ENCODE measurements at places on chromosomes 2 and 18. TPM values are rescaled to one million over a fixed set of nuclear protein-coding genes. Genes with fewer than 3 reads are reported as not detected.

The CNGA3 gene
- polyA plus RNA-seq, result 0.30 TPM

The REG3A gene
- polyA plus RNA-seq, result not detected

DNA sequence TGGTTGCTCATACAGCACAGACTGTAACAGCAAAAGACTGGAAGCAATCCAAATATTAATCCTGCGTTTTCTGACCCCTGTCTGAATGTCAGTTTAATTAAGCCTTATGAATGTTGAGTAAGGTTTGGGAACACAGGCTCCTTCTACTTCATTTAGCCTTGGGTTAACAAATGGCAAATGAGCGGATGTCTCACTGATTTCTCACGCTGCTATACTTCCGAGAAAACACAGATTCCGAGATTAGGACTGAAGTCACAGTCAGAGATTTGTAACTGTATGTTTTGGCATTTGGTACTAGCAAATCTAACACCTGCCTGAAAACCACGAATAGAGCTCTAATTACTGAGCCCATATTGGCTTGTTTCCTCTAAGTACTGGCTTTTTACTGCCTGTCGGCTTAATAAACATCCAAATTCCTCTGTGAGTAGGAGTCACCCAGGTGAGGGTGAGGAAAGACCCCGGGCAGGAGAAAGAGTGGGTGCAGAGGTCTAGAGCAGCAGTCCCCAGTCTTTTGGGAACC lies 10.6 kb downstream of the MC5R start:
- no peaks in the 10 kb centered on the region for H3K27me3 ChIP-seq
- DNase-seq, result no peak
- H3K27ac ChIP-seq, result no peak overlapping the region
- H3K36me3 ChIP-seq, result no peaks in the 10 kb centered on the region
- H3K4me3 ChIP-seq, result no peak overlapping the region
- H3K4me1 ChIP-seq, result no peaks in the 10 kb centered on the region

GRCh38 chr18:36316246-36316645 lies 18.7 kb downstream of the FHOD3 start:
- H3K4me1 ChIP-seq, result peaks cover 39% of the 10 kb centered on the region
- no peaks in the 10 kb centered on the region for H3K36me3 ChIP-seq
- no peak overlapping the region for H3K4me3 ChIP-seq

The EMILIN1 gene
- polyA plus RNA-seq, result 65.0 TPM

DNA sequence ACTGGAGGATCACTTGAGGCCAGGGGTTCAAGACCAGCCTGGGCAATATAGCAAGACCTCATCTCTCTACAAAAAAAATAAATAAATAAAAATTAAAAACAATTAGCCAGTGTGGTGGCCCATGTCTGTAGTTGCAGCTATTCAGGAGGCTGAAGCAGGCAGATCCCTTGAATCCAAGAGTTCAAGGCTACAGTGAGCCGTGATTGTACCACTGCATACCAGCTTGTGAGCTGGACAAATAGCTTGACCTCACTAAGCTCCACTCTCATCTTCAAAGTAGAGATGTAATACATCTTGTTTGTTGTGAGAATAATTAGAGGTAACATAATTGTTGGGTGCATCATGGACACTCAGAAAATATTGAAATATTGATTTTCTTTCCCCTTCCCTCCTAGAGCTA lies 31.1 kb upstream of the MAPRE2 start:
- no peak overlapping the region for H3K27ac ChIP-seq
- no peaks in the 10 kb centered on the region for H3K4me1 ChIP-seq
- H3K36me3 ChIP-seq, result no peaks in the 10 kb centered on the region

DNA sequence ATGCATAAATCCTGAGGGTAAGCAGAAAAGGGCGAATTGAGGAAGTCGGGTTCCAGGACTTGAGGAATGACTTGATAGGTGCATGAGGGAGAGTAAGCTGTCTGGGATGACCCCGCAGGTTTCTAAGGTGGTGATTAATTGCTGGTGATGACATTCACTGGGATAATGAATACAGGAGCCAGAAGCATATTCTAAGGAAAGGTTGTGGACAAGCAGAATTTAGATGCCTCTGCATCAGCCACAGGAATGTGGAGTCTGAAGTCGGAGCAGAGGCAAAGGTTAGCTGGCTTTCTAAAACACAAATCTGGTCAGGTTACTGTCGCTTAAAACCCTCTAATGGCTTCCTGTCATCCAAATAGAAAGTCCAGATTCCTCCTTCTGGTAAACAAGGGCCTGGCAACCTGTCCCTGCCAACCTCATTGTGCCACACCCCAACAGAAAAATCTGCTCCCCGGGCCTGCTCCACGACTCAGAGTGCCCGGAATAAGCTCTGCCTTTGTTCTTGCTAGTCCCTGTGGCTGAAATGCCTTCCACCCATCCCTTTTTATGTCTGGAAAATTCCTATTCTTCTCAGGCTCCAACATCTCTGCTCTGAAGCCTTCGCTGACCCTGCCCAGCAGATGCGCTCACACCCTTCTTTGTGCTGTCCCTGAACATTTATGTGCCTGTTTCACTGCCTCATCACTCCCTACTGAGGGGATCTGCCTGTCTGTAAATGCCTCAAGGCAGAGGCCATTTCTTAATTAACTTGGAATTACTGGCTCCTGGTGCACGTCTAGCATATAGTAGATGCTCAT lies 11.3 kb upstream of the TMEM214 start:
- peak; percentile 42 for DNase-seq
- no peaks in the 10 kb centered on the region for H3K36me3 ChIP-seq
- H3K27ac ChIP-seq, result no peak overlapping the region
- H3K4me3 ChIP-seq, result no peak overlapping the region
- no peaks in the 10 kb centered on the region for H3K27me3 ChIP-seq

The ADRA2B gene
- polyA plus RNA-seq, result not detected

DNA sequence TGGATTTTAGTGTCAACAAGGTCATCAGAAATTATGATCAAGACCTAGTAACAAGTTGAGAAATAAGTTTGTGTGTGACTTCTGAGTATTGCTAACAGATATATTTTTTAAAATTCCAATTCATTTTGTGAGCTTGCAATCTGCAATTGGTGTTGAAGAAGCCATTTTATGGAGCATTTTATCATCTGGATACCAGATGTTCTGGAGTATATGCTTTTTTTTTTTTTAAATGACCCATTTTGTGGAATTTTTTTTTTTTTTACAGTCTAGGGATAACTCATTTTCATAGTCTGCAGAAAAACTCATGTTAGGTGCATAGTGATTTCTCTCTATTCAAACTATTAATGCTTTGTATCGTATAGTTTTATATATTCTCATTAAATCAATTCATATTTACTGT lies 12.6 kb downstream of the QPCT start:
- H3K36me3 ChIP-seq, result no peaks in the 10 kb centered on the region
- DNase-seq, result peak; percentile 49
- peaks cover 17% of the 10 kb centered on the region for H3K4me1 ChIP-seq
- no peak overlapping the region for H3K4me3 ChIP-seq

- H3K4me3 ChIP-seq, result peak overlapping the region; percentile 76
- no peaks in the 10 kb centered on the region for H3K36me3 ChIP-seq
- H3K27ac ChIP-seq, result no peak overlapping the region
- no peaks in the 10 kb centered on the region for H3K27me3 ChIP-seq
- no peaks in the 10 kb centered on the region for H3K4me1 ChIP-seq
These were observed 679 bp downstream of the RNF144A start for GRCh38 chr2:6917761-6918421.

The NYAP2 gene
- not detected for polyA plus RNA-seq

The R3HDM1 gene
- 18.9 TPM for polyA plus RNA-seq

The CCDC85A gene
- polyA plus RNA-seq, result 1.6 TPM

The EDAR gene
- polyA plus RNA-seq, result not detected

GRCh38 chr18:48193521-48194492 lies 215.4 kb downstream of the ZBTB7C start:
- no peak overlapping the region for H3K27ac ChIP-seq
- no peaks in the 10 kb centered on the region for H3K36me3 ChIP-seq
- peak; percentile 26 for DNase-seq
- H3K27me3 ChIP-seq, result no peaks in the 10 kb centered on the region
- H3K4me3 ChIP-seq, result no peak overlapping the region

The TFPI gene
- polyA plus RNA-seq, result 62.0 TPM

DNA sequence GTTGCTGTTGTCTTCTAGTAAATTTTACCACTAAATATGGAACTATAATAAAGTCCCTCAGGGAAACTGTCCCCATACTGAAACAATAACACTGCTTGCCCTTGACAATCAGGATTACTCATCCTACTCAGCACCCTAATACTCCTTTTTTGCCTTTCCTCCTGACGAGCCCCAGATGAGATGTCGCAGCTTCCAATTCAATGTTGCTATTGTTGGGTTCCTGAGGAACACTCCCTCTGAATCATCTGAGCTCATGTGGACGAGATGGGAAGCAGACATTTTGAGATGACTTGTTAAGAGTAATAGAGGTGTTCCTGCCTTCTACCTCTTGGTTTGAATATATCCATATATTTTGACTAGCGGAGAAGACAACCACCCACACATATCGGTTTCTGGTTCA lies 187.8 kb upstream of the FAM98A start:
- DNase-seq, result peak; percentile 25
- H3K36me3 ChIP-seq, result no peaks in the 10 kb centered on the region
- no peaks in the 10 kb centered on the region for H3K27me3 ChIP-seq
- H3K4me1 ChIP-seq, result peaks cover 24% of the 10 kb centered on the region
- H3K27ac ChIP-seq, result no peak overlapping the region
- H3K4me3 ChIP-seq, result no peak overlapping the region

GRCh38 chr2:204667990-204668389 lies 122.7 kb downstream of the PARD3B start:
- no peak for DNase-seq
- no peak overlapping the region for H3K4me3 ChIP-seq
- no peak overlapping the region for H3K27ac ChIP-seq

DNA sequence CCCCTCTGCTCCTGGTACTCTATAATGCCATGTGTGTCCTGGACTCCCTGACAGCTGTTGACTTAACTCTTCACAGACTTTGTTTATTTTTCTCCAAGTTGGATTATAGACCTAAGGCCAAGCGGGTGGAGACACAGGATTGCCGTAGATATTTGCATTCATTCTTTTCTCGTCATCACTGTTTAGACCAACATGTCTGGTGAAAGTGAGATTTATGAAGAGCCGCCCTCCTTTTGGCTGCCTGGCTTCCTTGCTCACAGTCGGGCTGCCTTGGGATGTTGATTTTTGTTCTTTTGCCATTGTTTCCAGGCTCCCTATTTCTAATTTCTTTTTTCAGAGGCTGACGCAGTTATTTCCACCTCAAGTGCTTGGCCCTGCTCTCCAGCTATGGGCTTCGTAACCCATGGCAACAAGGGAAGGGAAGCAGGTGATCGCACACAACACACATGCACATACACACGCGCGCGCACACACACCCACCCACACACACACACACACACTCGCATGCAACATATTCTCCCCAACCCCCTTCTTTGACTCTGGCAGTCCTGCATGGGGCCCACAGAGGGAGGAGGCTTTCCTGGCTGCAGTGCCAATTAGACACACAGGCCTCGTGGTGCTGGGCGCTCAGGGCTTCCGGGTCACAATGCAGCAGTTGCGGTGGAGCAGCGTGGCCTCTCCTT lies 296.5 kb downstream of the MTX2 start:
- H3K27me3 ChIP-seq, result no peaks in the 10 kb centered on the region
- peak overlapping the region; percentile 50 for H3K27ac ChIP-seq
- no peak overlapping the region for H3K4me3 ChIP-seq
- no peak for DNase-seq
- H3K36me3 ChIP-seq, result no peaks in the 10 kb centered on the region

GRCh38 chr2:64876137-64876647 lies 113.0 kb upstream of the SLC1A4 start:
- peak overlapping the region; percentile 32 for H3K27ac ChIP-seq
- H3K4me1 ChIP-seq, result peaks cover 15% of the 10 kb centered on the region
- H3K27me3 ChIP-seq, result no peaks in the 10 kb centered on the region

All from GM23248 (cell line).